ENCODE measurements at places on chromosomes 3 and 15.

- DNase-seq, result no peak
Measured at GRCh38 chr15:84582583-84583157, 18.1 kb upstream of the ZSCAN2 start.

- no peak for DNase-seq
Measured at GRCh38 chr15:74302821-74303359, 64.6 kb downstream of the CYP11A1 start.

- no peak for DNase-seq
Measured at GRCh38 chr15:64426845-64427465, 33.4 kb upstream of the ZNF609 start.

DNA sequence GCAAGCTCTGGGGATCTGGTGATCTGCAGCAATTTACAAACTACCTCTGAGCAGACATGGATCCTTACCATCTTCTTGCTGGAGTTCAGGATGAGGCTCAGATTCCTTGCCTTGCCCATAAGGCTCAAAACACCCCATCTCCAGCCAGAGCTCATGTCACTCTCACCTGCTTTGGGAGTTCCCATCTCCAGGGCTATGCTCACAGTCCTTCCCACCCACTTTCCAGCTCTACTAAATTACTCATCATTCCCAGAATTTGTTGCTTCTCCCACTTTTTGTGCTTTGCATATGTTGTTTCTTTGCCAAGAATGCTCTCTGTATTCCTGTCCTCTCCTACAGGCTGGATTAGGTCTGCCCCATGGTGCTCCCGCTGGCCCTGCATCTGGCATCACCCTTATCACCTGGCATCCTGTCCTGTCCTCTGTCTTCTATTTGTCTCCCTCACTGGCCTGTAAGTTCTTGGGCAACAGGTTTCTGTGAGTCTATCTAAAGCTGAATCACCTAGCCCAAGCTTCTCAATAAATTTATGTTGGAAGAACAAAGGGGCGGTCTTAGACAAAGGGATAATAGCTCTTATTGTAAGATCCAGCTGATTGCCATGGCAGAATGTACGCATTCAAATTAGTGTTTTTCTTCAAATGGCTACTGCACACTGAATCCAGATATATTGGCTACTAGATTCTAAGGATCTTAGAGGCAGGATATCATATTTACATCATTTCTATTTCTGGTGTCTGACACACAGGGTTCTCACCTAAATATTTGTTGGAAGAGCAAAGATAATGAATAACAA, 179.2 kb downstream of the CLSTN2 start:
- DNase-seq, result no peak

DNA sequence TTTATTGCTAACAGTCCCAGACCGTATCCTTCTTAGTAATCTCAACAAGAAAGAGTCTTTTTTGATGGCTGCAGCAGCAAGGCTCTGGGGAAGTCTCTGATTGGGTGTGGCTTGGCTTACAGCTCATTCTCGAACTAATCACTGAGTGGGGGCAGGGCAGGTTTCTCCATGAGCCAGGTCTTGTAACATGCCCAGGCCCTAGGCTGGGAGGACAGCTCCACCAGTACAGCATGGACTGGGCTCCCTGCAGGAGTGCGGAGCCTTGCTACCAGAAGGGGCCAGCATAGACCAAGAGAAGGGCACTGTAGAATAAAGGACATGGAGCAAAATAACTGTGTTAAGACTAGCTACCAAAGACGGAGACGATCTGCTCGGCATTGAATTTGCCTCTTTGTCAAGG, 7.2 kb downstream of the CD276 start:
- DNase-seq, result no peak

DNA sequence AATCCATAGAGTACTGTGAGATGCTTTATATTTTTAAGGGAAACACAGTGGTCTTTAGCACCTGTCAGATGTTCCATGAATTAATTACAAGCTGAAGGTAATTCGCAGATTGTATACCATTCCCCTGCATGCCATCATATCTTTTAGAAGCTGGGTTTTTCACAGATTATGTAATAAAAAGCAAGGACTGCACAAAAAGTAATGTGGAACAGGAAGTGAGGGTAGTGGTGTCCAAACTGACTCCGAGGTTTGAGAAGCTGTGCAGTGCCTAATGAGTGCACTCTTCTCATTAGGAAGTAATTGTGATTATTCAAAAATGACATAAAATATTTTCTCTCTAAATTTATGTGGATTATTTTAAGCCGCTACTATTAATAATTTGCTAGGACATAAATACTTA, 123.2 kb downstream of the GOLIM4 start:
- DNase-seq, result no peak

GRCh38 chr3:15649341-15649740, 47.8 kb downstream of the BTD start:
- no peak for DNase-seq

DNA sequence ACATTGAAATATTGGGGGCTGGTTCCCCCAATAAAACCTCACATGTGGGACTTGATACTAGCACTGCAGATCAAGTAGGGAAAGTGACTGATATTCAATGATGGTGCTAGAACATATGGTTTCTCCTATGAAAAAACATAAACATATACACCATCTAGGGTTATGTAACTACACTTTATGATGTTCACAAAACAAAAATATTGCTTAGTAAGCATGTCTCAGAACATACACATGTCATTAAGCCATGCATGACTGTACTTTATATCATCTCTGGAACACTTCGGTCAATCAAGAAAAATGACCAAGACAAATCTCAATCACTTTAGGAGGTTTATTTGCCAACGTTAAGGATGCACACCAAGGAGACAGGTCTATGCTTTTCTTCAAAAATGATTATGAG, 57.4 kb downstream of the ZNF717 start:
- DNase-seq, result no peak

GRCh38 chr3:62503516-62503915, 130.2 kb upstream of the FEZF2 start:
- no peak for DNase-seq

GRCh38 chr3:187360596-187360995, 7.6 kb upstream of the RTP4 start:
- no peak for DNase-seq

GRCh38 chr3:53550005-53550620, 55.7 kb downstream of the CACNA1D start:
- DNase-seq, result no peak

All from stimulated activated CD8-positive, alpha-beta memory T cell treated with anti-CD3 and anti-CD28 coated beads, Interleukin-15, amount 100 ng/mL, for 24 hours (primary cell).